NCI-H1930 (cell line): ENCODE measurements at places on chromosomes 4 and X.

GRCh38 chr4:57182132-57182874 lies 72.1 kb upstream of the IGFBP7 start:
- DNase-seq, result no peak

DNA sequence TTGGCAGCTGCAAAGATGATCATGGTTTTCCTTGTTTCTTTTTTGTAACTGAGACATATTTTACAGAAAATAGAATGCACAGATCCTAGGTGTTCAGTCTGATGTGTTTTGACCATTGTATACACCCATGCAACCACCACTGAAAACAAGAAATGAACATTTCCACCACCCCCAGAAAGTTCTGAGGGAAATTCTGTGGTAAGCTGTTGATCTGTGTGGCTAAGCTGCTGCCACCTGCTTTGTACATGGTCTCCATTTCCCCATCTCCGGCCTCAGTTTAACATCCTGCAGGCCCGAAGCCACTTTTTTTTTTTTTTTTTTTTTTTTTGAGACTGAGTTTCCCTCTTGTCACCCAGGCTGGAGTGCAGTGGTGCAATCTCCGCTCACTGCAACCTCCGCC lies 65.3 kb downstream of the NYX start:
- no peak for DNase-seq

DNA sequence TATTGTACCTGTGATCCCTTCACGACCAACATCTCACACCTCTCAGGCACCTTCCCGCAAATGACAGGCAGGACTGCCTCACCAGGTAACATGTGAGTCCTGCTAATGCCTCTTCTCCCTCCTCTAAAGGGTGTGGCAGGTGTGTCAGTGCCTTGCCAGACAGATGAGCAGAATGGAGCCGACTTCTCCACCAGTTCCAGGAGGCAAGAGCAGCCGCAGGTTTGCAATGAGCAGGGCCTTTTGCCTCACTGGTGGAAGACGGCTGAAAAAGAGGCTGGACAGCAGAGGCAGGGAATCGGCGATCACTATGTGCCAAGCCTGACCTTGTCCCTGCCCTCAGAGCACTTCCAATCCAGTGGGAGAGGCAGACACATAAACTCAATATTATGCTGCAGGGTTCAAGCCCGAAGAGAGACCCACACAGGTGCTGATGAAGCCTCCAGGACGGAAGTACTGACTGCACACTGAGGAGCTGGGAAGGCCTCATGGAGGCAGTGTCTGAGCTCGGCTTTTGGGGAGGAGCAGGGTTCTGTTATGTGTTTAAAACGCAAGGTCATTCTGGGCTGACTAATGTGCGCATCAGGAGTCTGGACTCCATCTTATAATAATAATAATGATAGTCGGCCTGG lies 57.9 kb downstream of the C4orf50 start:
- no peak for DNase-seq

GRCh38 chr4:40492691-40493090 lies 137.0 kb downstream of the RBM47 start:
- no peak for DNase-seq

GRCh38 chr4:166987026-166987425 lies 247.3 kb downstream of the SPOCK3 start:
- DNase-seq, result no peak

GRCh38 chrX:137195991-137196390 lies 162.2 kb upstream of the GPR101 start:
- DNase-seq, result no peak

DNA sequence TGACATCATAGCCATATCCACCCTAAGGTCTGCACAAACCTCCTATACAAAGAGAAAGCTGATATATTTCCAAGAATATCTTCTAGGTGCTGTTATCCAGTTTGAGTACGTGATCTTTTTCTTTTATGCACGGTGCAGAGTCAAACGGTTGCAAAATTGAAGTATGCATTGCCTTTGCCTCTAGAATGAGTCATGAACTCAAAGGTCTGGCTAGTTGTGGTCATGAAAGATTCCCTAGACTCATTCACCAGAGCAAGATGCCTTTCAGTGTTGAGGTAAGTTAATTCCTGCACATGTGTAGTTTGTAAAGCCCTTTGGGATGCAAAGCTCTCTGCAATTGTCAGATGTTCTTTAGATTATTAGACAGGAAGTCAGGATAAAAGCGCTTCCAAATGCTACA lies 704.4 kb downstream of the PCDH19 start:
- no peak for DNase-seq

DNA sequence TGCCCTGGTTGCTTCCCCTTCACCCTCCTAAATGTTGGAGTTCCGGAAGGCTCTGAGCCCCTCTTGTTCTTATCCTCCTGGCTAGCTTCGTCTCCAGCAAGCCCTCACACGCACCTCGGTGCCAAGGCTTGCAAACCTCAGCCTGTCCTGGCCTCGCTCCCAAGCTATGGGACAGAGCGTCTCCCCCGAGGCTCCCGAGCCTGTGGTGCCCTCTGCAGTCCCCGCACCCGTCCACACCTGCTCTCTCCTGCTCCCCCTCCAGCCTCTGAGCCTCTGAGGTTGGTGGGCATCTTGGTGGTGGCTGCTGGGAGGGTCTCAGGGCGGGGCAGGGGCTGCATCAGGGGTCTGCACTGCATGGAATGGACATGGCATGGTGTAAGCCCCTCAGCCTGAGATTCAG lies 63.2 kb downstream of the TRMT44 start:
- no peak for DNase-seq

GRCh38 chrX:111095974-111096895 lies at the start of gene PAK3:
TSS of gene PAK3 (plus strand) at chrX:111096191. CDS start at chrX:111123104, 26,913 bp downstream.
- DNase-seq, result peak; percentile 38

DNA sequence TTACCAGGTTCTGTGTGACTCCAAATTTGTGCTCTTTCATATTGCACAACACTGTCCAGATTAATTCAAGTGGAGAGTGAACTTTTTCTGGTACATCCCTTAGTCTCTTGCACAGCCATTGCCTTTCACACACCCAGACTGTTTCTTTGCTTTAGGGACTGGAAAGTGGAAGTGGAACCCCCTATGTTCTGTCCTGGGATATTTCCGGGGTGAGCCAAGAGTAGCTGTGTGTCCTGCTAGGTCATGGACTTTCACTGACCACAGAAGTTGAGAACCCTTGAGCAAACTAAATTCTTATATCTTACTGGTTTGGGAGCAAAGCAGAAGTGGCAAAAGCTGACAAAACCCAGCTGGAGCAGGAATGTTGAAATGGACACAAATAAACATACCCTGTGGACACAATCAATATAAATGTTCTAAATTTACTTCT lies 10.3 kb upstream of the VSIG4 start:
- no peak for DNase-seq

GRCh38 chr4:108965016-108965415 lies 202.2 kb upstream of the ETNPPL start:
- no peak for DNase-seq

- DNase-seq, result no peak
These were observed 54.5 kb upstream of the FAT1 start for GRCh38 chr4:186778134-186778533.

- no peak for DNase-seq
These were observed 114.3 kb downstream of the QDPR start for GRCh38 chr4:17397611-17398010.

DNA sequence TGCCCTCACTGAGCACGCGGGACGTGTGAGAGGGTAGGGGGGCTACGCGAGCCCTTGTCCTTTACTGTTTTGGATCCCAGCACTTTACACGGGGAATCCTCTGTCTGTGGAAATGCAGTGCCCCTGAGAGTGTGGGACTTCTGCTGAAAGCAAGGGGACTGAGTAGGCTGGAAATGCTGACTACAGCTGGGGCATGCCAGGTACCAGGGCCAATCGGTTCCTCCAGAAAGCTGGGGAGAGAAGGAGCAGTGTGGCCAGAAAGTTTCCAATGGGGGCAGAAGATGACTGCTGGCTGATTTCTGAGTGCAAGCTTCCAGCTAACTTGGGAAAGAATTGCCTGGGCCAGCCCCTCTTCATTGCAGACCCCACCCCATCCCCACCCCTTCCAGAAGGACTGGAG lies 1.5 kb downstream of the NHSL2 start:
- DNase-seq, result no peak

- DNase-seq, result no peak
These were observed 222.1 kb upstream of the INTU start for GRCh38 chr4:127410644-127411043.

- DNase-seq, result no peak
These were observed 1.1 kb upstream of the RRH start for GRCh38 chr4:109826719-109827118.

DNA sequence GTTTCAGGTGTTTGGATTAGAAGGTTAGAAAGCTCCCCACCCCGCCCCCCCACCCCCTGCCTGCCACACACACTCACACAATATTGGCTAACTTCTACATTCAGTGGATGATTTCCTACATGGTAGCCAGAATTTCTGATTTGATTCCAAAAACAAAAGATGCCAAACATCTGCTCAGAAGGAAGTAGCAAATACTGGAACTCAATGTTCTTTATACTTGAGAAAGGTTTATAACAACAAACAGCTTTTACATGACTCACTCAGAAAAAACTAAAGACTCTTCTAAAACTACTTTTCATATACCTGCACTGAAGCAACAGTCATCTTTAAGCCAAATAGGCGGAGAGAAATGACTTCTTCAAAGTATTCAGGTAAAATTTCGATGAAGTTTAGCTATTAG lies 750.5 kb upstream of the POU3F4 start:
- DNase-seq, result no peak

DNA sequence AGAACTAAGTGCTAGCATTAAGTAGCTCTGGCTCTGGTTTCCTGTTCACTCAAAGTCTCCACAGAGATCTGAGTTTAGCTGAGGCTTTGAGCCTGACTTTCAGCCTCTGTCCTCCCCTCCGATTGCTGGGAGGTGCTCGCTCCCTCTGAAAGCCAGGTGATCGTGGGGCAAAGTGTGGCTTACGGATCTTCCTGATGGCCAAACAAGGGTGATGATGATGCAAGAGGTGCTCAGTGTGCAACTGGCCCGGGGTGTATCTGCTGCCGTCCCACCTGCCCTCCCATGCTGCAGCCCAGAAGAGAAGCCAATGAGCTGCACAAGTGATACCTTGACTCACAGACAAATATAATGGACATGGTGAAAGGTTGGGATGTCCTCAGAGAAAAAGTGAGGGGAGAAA lies 169.2 kb upstream of the TBC1D9 start:
- DNase-seq, result no peak

- DNase-seq, result no peak
These were observed 15.8 kb downstream of the UBE2K start for GRCh38 chr4:39713691-39714090.

DNA sequence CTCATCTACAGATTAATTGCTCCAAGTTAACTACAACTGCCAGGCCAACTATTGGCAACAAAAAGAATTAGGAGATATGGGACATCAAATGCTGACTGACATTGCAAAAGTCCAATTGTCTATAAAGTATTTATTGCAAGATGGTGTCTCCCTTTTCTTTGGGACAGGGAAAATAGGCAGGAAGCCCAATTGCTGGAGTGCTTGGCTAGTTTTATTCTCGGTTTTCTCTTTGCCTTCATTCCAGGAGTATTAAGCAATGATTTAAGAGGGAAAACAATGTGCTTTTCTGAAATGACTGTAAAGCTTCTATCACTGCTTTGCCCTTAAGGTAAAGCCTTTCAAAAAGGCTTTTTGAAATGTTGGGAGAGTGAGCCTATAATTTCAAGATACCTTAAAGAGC lies 62.8 kb upstream of the DIAPH2 start:
- no peak for DNase-seq

- no peak for DNase-seq
These were observed 477 bp downstream of the KLHL13 start for GRCh38 chrX:118115953-118116712.

DNA sequence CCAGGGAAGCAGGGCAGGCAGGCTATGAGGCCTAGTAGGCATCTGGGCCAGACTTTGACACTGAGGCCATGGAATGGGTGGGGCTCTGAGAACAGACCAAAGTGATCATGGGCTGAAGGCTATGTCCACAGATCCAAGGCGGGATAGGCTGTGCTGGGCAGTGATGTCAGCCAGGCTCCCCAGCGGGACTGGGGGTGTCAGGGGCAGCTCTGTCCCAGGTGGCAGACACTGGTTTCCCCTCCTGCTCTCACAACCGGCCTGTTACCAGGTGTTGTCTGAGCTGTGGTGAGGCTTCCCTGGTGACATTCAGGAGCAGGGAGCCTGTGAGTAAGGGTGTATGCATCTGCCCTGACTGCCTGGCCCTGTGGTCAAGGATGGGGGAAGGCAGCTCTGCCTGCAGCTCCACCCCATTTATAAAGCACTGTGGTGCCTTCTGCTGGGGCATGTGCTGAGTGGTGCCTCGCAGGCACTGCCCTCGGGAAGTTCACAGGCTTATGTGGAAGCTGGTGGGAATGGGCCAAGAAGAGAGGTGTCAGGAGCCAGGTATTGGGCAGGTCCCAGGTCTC lies 2.9 kb downstream of the IL9R start:
- no peak for DNase-seq

DNA sequence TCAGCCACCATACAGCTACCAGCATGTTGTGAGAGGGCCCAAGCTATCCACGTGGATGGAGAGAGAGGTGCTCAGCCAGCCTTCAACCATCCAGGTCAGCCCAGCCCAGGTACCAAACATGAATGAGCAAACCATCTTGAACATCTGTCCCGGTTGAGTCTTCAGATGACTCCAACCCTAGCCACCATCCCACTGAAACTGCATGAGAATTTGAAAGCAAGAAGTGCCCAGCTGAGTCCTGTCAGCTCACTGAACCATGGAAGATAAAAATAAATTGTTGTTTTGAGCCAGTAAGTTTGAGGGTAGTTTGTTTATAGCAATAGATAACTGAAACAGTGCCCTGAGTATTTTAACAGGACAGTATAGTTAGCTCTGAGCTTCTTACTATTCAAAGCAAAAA lies 7.3 kb upstream of the SEL1L3 start:
- no peak for DNase-seq

- DNase-seq, result no peak
These were observed 146.4 kb upstream of the NOCT start for GRCh38 chr4:138869165-138869564.

DNA sequence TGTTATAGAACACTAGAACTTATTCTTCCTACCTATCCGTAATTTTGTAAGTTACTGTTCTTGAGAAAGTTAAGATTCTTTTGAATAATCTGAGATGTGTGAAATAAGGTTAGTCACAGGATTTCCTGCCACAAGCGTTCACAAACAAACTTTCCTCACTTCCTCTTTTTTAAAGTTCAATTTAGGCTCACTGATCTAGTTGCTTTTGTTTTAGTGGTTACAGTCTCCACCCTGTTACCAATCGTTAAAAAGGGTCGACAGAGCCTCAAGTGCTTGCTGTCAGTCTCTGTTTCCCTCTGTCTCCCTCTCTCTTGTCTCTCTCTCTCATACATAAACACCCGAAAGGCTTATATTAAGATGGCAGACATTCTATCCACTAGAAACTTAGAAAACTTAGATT lies 35.9 kb upstream of the STK26 start:
- no peak for DNase-seq

- no peak for DNase-seq
These were observed 194.0 kb upstream of the MAB21L2 start for GRCh38 chr4:150387981-150388380.
